SK-N-MC (cell line): ENCODE measurements at places on chromosomes 11 and 22.

GRCh38 chr22:46214149-46214548 lies 35.9 kb downstream of the CDPF1 start:
- no peak for DNase-seq

DNA sequence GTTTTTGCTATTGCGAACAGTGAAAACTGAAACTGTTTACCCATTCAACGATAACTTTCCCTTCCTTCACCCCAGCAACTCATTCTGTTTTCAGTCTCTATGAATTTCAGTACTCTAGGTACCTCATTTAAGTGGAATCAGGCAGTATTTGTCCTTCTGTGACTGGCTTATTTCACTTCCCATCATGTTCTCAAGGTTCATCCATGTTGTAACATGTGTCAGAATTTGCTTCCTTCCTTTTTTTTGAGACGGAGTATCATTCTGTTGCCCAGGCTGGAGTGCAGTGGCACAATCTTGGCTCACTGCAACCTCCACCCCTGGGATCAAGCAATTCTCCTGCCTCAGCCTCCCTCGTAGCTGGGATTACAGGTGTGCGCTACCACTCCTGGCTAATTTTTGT lies 23.7 kb downstream of the HTR3B start:
- DNase-seq, result no peak

- DNase-seq, result no peak
Observed at GRCh38 chr11:62555464-62556107, 9.0 kb upstream of the AHNAK start.

GRCh38 chr22:22928666-22929380 lies 41.2 kb downstream of the IGLL5 start:
- no peak for DNase-seq

- DNase-seq, result no peak
Observed at GRCh38 chr11:6681949-6682348, 1.2 kb downstream of the MRPL17 start.

- no peak for DNase-seq
Observed at GRCh38 chr11:83909579-83910534, 623.7 kb upstream of the CCDC90B start.

DNA sequence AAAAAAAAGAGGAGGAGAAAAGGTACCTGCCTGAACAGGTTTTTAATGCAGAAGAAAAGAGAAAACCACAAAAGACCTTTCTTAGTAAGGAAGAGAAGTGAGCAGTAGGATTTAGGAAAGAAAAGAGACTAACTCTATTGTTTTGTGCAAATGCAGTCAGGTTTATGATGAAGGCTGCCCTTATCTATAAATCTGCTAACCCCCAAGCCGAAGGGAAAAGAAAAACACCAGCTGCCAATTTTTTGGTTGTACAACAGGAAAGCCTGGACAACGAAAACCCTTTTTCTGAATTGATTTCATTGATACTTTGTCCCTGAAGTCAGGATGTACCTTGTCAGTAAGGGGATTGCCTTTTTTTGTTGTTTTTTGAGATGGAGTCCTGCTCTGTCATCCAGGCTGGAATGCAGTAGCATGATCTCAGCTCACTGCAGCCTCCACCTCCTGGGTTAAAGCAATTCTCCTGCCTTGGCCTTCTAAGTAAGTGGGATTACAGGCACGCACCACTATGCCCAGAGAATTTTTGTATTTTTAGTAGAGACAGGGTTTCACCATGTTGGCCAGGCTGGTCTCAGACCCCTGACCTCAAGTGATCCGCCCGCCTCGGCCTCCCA lies 21.2 kb downstream of the POLD4 start:
- no peak for DNase-seq

- DNase-seq, result no peak
Observed at GRCh38 chr22:43110927-43111623, 525 bp downstream of the BIK start.

- no peak for DNase-seq
Observed at GRCh38 chr11:46948378-46949131, 12.0 kb downstream of the CSTPP1 start.

- DNase-seq, result no peak
Observed at GRCh38 chr11:80136991-80137390, 696.2 kb upstream of the TENM4 start.

GRCh38 chr11:72349616-72350218 lies 84.6 kb downstream of the CLPB start:
- no peak for DNase-seq

DNA sequence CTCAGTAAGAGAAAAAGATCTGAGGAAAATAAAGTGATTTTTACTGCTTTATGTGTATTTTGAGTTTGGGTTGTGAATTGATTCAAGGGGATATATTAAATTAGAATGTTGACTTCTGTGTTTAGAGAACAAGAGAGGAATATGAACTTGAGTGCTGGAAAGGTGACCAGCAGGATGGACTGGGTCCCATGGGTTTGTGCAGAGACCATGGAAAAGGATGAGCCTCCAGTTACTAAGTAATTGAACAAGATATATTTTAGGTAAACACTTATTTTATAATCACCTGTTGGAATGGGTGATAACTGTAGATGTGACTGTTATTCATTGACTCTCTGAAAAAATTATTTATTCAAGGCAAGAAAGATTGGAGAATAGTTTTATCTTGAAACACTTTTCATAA lies 82.0 kb upstream of the TOP3B start:
- no peak for DNase-seq

DNA sequence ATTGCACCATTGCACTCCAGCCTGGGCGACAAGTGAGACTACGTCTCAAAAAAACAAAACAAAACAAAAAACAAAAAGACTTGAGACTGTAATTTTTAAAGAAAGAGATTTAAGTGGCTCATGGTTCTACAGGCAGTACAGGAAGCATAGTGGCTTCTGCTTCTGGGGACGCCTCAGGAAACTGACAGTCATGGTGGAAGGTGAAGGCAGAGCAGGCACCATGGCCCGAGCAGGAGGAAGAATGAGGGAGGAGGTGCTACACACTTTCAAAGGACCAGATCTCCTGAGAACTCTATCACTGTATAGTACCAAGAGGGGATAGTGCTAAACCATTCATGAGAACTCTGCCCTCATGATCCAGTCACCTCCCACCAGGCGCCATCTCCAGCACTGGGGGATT lies 52.0 kb downstream of the CBL start:
- DNase-seq, result no peak

DNA sequence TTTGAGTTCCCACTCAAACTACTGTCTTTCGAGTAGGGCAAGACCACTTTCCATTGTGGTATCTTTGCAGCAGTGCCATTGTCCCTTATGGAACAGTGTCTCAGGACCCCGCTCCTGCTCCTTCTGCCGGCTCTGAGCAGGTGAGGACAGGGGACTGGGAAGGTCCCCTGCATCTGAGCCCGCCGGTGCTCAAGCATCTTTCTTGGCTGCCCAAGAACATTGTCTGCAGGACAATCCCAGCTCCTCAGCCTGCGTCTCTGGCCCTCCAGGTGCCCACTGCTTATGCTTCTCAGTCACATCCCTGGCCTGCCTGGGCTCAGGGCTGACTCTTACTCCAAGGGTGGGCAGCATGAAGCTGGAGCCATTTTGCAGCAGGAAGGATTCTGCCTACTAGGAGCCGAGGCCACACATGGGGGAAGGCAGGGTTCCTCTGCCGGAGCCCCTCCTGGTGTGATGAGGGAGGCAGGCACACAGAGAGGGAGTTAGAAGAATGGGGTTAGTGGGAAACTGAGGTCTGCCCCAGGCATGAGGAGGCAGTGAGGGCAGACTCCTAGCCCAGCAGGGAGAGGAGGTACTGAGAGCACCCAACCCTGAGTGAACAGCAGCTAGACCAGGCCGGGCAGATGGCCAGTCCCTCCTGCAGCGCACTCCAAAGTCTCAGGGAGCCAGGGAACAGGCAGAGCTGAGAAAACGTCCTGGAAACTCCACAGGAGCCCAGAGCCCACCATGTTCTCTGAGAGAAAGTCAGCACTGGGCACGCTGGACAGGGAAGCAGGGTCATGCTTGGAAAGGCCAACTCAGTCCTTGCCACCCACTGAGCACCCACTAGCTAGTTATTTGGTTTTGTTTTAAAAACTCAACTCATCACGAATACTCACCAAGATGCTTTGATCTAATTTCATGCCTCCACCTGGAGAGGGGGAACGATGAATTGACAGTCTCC lies 7.5 kb upstream of the PPARA start:
- no peak for DNase-seq

DNA sequence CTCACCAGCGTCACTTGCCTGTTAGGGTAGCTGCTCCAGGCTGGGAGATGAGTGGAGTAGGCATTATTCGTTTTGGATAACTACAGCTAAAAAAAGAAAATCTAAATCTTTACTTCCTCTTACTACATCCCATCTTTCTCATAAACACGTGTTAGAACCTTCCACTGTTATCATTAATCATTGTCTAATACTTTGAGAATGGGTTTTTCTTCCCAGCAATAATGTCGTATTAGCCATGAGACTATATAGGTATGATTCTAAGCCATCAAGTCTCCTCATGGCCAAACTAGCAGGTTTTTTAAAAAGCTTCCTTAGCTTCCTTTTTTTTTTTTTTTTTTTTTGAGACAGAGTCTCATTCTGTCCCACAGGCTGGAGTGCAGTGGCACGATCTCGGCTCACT lies 3.9 kb upstream of the TEF start:
- no peak for DNase-seq

GRCh38 chr11:56509439-56509838 lies 18.3 kb upstream of the OR5M8 start:
- DNase-seq, result no peak

DNA sequence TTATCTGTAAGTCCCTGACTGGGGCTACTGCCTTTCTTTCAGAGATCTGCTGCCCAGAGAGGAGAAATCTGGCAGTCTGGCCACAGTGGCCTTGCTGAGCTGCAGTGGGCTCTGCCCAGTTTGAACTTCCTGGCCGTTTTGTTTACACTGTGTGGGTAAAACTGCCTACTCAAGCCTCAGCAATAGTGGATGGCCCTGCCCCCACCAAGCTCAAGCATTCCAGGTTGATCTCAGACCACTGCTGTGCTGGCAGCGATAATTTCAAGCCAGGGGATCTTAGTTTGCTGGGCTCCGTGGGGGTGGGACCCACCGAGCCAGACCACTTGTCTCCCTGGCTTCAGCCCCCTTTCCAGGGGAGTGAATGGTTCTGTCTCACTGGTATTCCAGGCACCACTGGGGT lies 117.5 kb downstream of the TRPC6 start:
- DNase-seq, result no peak

- DNase-seq, result no peak
Observed at GRCh38 chr11:131157678-131158077, 212.7 kb upstream of the NTM start.

DNA sequence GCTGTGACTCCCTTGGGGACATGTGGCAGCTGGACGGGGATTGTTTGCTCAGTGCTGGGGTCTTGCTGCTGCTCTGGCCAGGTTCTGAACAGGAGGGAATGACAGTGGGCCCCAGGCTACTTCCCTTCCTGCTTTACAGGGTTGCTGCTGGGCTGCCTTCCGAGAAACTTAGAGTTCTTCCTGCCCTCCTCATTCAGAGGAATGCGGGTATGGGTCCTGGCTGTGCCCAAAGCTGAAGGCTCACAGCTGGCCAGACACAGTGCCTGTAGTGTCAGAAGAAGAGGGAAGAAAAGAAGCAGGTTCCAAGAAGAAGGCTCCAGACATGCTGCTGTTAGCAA lies 108.3 kb upstream of the PARVA start:
- no peak for DNase-seq

DNA sequence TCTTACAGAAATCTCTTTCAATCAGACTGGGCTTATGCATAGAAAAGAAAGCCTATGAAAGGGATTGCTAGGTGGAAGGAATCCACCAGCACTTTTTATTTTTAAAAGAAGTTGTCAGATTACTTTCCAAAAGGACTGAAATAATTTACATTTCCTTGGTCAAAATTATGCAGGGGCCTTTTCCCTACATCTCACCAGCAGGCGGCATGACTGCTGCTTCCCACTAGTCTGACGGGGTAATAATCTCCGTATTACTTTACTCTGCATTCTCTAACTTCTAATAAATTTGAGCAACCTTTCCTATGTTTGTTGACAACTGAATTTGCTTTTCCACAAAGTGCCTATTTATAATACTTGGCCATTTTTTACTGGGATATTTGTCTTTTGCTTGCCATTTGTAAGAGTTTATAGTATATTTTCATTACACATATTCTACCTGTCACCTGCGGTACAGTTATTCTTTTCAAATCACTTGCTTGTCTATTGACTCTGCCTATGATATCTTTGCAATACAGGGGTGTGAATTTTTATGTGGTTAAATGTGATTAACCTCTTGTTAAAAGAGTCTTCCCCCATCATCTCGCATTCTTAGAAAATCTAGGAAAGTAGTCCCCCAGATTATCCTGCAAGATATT lies 51.9 kb upstream of the USP47 start:
- DNase-seq, result no peak

DNA sequence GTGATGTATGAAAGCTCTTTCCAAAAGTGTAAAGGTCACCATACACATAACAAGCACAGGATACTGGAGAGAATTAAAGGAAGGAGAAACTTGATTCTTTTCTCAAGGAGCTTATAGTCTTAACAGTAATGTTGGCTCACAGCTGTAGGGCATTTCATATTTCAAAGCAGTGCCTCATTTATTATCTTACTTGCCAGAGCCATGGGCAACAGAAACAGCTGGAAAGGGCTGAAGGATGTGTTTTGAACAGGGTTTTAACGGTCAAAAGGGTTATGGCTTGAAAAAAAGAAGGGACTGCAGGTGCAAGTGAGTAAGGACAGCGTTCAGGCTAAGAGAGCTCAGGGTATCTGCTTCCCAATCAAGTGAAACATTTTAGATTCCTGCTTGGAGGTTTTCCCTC lies 2.7 kb upstream of the GRAMD1B start:
- no peak for DNase-seq

GRCh38 chr11:78465169-78465942 lies 47.7 kb upstream of the GAB2 start:
- no peak for DNase-seq

DNA sequence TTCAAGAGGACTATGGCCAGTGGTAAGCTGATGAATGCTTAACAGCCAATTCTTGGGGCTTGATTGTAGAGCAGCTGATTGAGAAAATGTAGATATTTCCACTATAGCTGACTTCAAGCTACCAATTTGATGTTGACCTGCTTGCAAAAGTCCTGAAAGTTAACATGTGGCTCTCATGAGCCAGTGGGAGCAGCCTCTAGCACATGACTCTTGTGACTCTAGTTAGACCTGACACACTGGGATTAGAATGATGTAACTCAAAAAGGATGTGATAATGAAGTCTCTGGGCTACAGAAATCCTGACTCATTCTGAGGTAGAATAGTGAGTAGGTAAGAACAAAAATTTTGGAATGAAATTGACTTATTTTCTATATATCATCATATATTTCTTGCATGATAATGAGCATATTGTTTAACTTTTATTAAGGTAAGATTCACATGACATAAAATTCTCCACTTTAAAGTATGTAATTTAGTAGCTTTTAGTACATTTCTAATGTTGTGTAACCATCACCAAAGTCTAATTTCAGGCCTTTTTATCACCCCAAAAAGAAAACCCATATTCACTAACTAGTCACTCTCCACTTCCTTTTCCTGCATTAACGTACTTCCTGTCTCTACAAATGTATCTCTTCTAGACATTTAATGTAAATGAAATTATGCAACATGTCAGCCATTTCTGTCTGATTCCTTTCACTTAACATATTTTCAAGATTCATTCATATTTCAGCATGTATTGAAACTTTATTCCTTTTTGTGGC lies 16.1 kb upstream of the OR52H1 start:
- DNase-seq, result no peak
